AG20443 (cell line): ENCODE measurements at places on chromosomes 1 and 21.
A peak's percentile ranks its signal among the peaks of the same experiment; 100 is the strongest.

DNA sequence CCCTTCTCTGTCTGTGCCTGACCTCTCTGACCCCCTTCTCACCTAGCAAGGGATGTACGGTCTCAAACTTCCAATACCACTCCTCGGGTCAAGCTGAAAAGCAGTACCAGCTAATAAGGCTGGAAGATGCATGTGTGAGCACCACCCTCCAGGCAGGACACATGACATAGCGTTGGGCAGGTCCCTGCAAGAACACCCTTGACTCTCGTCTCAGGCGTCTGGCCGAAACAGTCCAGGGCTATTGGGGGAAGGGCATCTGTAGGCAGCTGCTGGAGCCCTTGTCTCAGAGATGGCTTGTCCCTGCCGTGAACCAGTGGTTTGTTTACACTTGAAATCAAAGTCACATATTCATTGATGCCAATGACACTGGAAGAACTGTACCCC lies 56.5 kb downstream of the CD46 start:
- no peak for DNase-seq

GRCh38 chr1:216815260-216816131 lies 92.3 kb upstream of the ESRRG start:
- DNase-seq, result no peak

DNA sequence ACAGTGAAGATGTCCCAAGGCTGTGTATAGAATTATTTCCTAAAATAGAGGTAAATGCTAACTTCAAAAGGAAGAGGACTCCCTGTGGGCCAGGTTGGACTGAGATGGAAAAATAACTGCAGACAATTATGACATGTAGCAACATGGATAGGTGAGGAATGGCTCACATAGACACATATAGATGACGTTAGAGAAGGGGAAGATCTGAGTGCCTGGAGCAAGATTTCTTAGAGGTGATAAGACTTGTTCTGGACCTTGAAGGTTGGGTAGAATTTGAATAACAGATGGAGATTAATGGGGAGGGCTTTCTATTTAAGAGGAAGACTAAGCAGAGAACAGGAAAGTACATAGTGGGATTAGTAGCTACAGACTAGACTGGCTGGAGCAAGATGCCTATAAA lies 76.9 kb downstream of the C1orf21 start:
- DNase-seq, result no peak

- peak; percentile 2 for DNase-seq
Observed at GRCh38 chr1:149906570-149907075, 7.3 kb downstream of the BOLA1 start.

GRCh38 chr1:233614743-233615521 lies 1.0 kb downstream of the KCNK1 start:
- DNase-seq, result no peak

DNA sequence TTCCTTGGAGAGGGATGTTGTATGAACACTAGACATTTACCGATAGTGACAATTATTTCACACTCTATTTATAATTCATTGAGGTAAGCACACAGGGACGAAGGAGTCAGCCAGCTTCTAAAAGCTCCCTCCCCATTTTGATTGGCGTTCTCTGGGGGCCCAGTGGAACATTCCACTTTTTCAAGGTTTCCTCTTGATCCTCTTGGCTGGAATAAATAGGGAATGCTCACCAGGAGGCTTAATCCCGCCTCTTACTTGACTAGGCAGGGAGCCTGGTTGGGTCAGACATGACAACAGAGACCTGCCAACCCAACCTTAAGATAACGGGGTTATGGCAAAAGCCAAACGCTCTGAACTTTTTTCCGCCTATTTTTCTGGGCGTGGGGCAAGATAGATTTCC lies 974 bp downstream of the ACTN2 start:
- DNase-seq, result no peak

DNA sequence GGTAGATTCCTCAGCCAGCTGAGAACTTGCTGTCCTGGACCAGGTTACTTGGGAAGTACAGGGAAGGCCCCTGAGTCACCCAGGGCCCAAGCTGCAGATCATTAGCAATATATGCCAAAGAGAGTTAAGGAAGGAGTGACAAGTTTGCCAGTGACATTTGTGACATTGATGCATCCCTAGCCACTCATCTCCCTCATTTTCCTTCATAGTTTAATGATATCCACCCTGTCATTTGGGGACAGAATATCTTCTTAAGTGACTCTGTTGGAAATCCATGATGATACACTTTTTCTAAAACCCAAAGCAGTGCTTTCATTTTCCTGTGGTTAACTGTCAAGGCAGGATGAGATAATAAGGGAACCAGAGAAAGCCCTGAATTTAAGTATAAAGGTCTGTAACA lies 3.2 kb downstream of the TNN start:
- no peak for DNase-seq

GRCh38 chr1:43835082-43836021 lies 98.2 kb upstream of the ARTN start:
- DNase-seq, result peak; percentile 89

- DNase-seq, result no peak
Observed at GRCh38 chr1:239388578-239388977, 2.2 kb downstream of the CHRM3 start.

GRCh38 chr1:203327684-203328457 lies 22.6 kb downstream of the BTG2 start:
- DNase-seq, result peak; percentile 70

GRCh38 chr1:118122234-118123004 lies 62.6 kb downstream of the SPAG17 start:
- no peak for DNase-seq

GRCh38 chr21:37435120-37435519 lies 68.5 kb downstream of the DYRK1A start:
- peak; percentile 73 for DNase-seq

GRCh38 chr21:17613242-17613676 lies 558 bp upstream of the BTG3 start:
- DNase-seq, result peak; percentile 39

- peak; percentile 69 for DNase-seq
Observed at GRCh38 chr1:32538887-32539583, at the start of gene ZBTB8A. Gene ZBTB8A, plus strand, starts transcription at chr1:32539427. Its CDS starts 53,505 bp downstream, at chr1:32592932.

GRCh38 chr21:46179708-46180078 lies 4.6 kb downstream of the SPATC1L start:
- no peak for DNase-seq

DNA sequence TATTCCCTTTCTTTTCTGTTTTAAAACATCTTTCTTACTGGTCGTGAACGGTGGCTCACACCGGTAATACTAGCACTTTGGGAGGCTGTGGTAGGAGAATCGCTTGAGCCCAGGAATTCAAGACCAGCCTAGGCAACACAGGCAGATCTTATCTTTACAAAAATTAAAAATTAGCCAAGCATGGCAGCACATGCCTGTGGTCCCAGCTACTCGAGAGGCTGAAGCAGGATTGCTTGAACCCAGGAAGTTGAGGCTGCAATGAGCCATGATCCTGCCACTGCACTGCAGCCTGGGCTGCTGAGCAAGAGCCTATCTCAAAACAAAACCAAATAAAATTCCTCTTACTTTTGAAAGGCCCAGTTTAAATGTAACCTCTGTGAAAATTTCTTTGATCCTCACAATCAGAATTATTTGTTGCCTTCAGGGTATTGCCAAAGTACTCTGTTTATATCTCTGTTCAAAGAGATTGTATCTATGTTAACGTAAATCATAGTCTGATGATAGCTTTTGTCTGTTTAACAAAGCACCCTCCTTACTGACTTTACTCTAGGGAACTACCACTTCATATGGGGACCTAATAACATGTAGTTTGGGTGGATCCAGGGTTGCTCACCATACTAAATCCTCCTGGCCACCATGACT lies 71.6 kb downstream of the RERE start:
- DNase-seq, result no peak

DNA sequence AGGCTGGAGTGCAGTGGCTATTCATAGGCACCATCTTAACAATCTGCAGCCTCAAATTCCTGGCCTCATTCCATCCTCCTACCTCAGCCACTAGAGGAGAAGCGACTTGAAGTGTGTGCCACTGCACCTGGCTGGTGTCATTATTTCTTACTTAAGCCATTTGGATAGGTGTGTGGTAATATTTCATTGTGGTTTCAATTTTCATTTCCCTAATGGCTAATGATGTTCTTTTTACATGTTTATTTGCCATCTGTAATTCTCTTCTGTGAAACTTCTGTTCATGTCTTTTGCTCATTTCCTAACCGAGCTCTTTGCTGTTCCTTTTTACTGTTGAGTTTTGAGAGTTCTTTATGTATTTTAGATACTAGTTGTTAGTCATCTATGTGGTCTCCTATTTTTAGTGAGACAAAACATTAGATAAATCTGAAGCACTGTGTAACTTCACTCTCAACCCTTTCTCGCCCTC lies 66.8 kb downstream of the SLC27A3 start:
- DNase-seq, result no peak

DNA sequence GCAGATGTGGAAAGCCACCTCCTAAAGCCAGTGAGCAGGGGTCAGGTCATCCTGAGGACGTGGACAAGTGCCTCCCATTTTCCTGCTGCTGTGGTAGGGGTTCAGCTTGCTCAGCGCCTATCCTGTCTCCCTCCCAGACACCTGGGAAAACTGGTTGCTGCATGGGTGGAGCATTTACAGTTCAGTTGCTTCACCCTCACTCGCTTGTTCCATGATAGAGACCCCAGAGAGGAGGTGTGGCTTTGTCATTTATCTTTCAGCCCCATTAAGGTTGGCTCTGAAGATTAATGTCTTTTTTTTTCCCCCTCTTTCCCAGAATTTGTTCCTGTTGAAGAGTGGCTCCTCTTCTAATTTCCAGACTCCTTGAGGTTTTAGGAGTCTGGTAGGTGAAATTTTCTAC lies 9.2 kb downstream of the VANGL1 start:
- DNase-seq, result no peak
